Left hindlimb (tissue), 1 donor: ENCODE measurements at places on chromosomes 12 and 14.

DNA sequence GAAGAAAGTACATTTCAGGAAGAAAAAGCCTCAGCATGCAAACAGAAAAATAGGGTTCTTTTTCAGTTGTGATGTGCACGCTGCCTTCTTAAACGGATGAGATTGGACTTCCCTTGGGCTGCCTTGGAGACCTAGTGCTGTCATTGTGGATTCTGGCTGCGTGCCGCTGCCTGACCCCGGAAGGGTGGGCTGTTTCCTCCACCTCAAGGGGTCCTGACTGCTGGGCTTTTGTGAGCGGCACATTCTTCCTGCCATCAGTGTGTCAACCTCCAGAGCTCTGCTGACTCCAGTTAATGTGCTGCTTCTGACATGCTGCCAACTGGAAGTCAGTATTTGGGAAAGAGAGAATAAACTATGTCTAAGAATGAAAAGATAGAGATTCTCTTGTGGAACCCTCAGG lies 25.1 kb downstream of the CCNK start:
- DNase-seq: no peak

DNA sequence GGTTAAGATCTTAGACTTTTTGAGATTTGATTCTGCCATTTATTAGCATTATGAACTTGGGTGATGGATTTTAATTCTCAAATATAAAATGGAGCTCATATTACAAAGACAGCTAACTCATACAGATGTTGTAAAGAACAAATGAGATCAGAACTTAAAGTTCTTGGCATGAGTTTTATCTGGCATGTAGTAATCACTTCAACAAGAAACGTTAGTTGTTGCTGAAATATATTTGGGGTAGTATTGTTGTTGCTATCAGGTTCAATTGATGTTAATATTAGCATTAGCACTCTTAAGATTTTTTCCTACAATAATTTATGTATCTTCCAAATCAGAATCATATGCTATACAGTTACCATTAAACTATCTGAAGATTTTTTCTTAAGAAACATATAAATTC lies 71.0 kb downstream of the SLC6A15 start:
- no peak for DNase-seq

GRCh38 chr14:102000902-102001301 lies 36.5 kb downstream of the DYNC1H1 start:
- no peak for DNase-seq

DNA sequence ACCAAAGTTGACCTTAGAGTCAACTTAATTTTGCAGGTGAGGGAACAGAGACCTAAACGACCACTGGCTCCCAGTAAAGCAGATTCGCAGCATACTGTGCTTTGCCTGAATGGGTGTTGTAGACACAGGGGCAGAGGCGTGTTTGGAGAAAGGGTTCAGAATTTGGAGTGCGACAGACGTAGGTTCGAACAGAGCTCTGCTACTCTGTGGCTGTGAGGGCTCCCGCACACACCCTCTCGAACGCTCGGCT lies 243 bp upstream of the TOMM20L start:
- DNase-seq: no peak

- DNase-seq: no peak
These were observed 12.3 kb downstream of the GTF2A1 start for GRCh38 chr14:81208489-81208888.

DNA sequence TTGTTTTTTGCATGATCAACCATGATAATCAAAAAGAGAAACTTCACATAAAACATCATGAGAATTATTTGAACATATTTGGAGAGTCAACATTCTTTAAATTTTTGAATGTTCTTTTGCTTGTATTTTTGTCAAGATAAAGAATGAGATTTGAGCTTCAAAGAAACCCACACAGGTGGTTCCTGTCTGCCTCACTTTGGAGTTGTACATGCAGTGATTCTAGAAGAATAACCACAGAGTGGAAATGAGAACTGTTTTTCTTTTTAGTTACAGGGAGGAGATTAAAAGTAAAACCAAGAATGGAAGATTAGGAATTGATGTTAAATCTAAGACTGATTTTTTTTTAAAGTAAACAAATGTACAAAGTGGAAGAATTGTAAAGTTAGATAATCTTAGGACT lies 2.3 kb upstream of the ZNF705A start:
- DNase-seq: no peak

DNA sequence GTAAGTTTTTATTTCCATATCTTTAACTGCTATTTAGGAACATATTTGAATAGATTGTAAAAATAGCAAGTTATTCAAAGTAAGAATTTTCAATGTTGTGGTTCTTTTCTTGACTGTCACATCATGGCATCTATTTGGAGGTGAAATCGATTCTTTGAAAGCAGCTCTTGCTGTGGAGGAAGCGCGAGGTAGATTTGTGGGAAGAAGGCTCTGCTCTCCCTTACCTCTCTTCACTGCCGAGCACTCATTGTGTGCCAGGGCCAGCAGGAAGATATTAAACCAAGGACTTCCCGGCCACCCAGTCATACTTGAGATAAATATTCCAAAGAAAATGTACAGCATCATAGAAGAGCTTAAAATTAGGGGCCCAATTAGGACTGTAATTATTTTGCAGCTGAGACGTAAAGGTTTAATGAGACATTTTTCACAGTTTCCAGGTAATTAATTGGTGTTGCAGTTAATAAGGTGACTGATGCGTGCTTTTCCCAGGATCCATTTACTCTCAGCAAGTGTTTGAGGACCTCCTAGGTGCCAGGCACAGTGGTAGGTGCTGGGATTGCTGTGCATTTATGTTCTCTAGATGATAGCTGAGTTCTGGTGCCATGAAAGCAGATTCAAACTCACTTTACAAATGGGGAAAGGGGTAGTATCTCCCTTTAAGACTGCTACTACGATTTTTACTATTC lies 89.2 kb upstream of the DYNC1H1 start:
- DNase-seq: no peak

DNA sequence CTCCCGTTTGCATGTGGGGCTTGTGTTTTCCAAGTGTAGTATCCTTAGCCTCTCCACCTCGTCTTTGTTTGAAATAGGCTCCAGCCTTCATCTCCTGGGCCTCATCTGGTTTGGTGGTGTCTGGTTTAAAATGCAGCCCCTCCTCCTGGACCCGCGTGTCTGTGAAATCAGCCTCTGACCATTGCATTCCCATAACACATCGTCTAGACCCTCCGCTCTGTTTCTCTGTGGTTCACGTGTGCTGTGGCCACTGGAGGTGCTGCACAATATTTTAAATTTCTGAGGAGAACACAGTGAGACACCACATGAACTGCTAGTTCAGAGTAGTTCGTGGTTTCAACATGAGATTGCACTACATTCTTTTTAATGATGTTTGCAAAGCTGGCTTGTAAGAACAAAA lies 35.6 kb downstream of the UBE3B start:
- no peak for DNase-seq

DNA sequence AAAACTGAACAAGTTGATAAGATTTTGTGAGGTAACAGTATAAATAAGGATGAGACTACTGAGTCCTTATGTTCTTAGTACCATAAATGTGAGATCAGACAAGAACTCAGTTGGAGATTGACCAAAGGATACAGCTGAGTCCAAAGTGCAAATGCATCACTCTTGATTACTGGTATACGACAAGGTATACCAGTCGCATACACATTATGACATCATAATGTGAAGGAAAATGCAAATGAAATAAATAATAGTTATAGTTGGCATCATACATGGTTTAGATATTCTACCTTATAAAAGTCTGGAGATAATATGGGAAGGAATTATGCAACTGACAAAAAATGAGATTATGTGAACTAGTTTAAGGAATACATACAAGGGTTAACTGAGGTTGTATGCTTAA lies 476.3 kb upstream of the STXBP6 start:
- no peak for DNase-seq

GRCh38 chr12:77979597-77980250 lies 149.0 kb downstream of the NAV3 start:
- no peak for DNase-seq

DNA sequence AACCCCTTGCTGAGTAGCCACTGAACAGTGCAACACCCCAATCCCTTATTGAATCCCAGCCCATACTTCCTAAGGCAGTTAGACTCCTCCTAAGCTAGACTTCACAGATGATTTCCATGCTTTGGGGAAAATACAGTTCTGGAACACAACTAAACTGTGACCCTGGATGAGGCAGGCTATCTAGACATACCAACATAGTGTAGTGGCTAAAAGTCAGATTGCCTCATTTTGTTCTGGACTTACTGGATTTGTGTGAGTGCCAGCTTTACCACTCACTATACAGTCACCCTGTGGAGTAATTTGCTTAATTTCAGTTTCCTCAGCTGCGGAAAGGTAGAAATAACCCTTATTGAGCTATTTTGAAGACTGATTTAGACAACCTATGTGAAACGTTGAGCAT lies 203.1 kb downstream of the ASCL1 start:
- no peak for DNase-seq

- no peak for DNase-seq
These were observed 349 bp upstream of the FAM177A1 start for GRCh38 chr14:35045798-35046047.

GRCh38 chr14:89025561-89026236 lies 201.2 kb downstream of the TTC8 start:
- no peak for DNase-seq
